ENCODE measurements at places on chromosomes 4 and X.

GRCh38 chrX:2463973-2464676, 36.7 kb downstream of the DHRSX start:
- DNase-seq = no peak

DNA sequence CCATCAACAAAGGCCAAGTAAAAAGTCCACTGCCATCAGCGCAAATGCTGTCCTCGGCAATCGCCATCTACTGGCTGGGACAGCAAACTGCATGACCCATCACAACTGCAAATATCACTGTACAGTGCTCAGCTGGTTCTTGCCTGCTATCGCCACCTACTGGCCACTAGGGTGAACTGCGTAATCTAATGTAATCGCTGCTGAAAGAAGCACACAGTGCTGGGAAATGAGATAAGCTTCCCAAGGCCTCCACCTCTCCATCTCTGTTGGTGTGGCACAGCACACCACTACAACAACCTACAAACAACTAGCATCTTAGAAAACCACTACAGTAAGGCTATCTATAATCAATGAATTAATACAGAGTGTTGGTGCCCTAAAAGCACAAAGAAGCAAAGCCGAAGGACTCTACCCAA, 298.3 kb downstream of the TEX13A start:
- peak; percentile 57 for DNase-seq

DNA sequence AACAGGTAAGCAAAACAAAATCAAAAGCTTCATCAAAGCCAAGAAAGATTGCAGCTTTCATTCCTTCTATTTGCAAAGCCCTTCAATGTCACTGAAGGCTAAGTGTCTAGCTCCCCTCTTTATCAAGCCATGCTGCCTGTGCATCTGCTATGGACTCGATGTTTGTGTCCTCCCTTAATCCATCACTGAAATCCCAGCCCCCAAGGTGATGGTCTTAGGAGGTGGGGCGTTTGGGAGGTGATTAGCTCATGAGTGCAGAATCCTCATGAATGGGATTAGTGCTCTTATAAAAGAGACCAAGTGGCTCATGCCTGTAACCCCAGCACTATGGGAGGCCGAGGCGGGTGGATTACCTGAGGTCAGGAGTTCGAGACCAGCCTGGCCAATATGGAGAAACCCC, 6.9 kb upstream of the TRIM2 start:
- no peak for DNase-seq

DNA sequence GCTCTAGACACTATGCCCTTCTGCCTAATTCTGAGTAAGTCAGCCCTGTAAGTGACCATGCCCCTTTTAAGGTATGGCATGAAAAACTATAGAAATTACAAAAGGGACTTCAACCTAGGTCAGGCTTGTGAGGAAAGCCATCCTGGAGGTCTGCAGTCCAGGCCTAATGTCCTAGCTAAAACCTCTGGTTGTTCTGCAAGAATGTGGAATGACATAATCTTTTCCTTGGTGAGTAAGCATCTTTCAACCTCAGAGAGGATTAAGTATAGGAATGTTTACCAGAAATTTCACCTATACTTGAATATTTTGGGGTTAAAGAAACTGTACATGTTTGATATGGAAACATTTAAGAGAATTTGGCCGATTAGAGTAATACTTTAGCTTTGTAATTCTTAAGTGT, 23.8 kb upstream of the HPSE start:
- DNase-seq = no peak

DNA sequence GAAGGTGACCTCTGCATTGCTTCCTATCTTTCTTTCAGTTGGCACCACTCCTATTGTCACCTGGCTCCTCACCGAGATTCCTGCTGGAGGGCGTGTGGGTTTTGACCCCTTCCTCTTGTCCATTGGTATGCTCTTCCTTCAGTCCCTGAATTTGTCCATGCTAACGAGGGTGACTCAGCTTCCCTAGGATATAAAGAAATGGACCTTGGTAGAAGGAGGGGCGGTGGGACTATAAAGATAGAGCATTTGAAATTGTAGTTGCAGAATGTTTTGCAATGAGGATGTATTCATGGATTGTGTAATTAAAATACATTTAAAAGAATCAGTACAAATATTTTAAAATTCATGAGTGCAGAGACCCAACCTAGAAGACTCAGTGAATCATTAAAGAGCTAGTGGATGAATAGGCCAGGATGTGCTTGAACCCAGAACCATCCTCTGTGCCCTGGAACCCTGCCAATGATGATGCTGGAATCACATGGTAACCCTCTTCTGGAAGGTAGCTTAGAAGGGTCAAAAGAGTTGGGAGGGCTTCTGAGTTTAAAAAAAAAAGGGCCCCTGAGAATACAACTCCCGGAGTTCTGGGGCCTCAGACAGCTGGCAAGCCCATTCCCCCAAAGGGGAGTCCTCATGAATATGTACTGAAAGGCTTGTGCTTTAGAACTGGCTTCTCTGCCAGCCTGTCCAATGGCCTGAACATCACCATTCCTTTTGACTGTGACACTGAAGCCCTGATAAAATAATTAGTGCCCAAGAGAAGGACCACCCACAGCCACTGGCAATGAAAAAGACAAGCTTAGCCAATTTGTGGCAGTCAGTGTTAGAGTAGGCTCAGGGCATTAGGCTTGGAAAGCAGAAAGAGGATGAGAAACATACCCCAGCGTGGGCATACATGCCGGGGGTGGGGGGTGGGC, 8.0 kb downstream of the XPNPEP2 start:
- DNase-seq = no peak

DNA sequence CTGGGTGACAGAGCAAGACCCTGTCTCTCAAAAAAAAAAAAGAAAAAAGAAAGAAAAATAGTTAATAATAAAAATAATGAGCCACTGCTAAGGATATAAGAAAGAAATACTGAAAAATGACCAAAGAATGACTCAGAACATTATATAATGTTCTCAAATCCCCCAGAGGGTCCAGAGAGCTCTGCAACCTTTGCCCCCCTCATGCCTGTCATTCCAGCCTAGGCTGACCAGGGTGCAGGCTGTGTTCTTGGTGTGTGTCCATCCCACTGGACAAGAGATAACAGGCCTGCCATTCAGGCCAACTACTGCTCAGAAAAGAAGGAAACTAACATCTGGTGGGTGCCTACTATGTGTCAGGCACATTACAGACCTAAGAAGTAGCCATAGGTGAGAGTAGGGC, 72.7 kb upstream of the EDNRA start:
- DNase-seq = no peak

- no peak for DNase-seq
Measured at GRCh38 chr4:10998846-10999245, 314.3 kb upstream of the CLNK start.

- no peak for DNase-seq
Measured at GRCh38 chr4:3389233-3390215, 52.2 kb upstream of the HGFAC start.

DNA sequence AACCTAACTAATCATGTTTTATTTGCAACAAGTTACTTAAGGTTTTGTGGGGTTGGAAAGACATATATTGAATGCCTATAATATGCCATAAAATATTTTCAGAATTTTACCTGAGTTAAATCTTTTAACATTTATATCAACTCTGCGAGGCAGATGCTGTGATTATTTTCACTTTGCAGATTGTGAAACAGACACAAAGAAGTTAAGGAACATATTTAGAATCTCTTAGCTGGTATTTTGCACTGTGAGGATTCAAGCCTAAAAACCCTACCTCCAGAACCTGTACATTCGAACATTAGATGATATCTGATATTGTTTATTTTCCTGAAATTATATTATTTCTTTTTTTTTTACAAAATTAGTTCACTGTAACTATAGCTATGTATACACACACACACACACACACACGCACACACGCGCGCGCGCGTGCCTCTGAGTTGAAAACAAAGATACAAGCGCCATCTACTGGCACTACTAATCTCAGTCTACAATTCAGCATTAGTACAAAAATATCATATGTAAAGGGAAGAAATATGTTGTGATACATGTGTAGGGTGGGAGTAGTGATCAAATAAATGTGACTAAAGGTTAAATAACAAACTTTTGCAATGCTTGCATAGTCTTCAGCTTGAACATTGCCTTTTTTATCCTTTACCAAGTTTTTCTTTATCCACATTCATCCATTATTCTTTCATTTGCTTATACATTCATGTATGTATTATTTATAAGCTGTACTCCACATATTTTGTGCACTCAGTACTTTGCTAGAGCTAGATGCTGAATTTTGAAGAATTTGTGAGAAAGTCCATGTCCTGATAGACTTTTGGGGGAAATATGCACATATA, 61.5 kb downstream of the ANXA10 start:
- DNase-seq = peak; percentile 89

Measured in right cardiac atrium (tissue), 5 donors.